Thoracic aorta (tissue), 2 donors: ENCODE measurements at places on chromosomes 1 and 21.

GRCh38 chr21:29418813-29419212 is 120.1 kb downstream of the BACH1 start:
- no peak for DNase-seq

DNA sequence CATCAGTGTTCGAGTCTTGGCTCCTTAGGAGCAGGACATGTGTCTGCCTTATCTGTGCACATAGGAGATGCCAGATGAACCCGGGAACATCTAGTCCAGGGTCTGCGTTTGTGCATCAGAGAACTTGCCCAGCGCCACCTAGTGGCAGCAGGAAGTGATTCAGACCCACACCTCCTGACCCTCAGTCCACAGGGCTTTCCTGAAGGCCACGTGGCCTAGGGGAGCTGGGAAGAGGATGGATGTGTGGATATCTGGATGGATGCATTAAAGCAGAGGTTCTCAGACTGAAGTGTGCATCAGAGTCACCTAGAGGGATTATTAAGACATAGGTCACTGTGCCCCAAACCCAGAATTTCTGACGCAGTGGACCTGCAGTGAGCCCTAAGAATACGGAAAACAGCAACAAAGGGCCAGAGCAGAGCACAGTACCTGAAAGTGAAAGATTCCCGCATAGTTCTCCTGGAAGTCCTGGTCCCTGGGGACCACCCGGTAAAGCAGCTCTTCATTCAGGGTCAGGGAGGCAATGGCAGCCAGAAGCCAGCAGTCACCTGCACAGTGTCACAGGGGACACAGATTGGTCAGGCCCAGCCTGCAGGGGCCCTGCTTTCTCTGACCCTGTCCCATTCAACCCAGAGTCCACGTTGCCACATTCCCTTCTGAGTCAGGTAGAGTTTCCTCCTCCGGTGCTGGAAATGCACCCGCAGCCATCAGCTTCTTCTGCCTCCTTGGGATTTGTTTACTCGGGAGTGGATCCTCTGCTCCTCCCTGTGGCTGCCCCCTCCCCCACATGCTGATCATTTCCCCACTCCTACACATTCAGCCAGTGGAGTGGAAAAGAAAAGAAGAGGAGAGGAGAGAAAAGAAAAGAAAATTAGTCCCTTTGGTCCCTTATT is 37.0 kb downstream of the CAPN8 start:
- no peak for DNase-seq

DNA sequence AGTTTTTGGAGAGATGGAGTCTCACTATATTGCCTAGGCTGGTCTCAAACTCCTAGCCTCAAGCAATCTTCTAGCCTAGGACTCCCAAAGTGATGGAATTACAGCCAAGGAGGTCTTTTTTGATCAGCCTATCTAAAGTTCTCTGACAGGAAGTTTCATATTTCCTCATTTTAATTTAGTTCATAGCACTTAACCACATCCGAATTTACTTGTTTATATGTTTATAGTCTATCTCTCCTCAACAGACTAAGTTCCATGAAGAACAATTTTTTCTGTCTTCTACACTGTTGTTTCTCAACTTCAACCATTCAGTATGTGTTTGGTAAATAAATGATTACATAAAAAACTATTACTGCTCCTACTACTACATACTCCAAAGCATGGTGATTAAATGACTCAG is 47.9 kb downstream of the GON4L start:
- no peak for DNase-seq

DNA sequence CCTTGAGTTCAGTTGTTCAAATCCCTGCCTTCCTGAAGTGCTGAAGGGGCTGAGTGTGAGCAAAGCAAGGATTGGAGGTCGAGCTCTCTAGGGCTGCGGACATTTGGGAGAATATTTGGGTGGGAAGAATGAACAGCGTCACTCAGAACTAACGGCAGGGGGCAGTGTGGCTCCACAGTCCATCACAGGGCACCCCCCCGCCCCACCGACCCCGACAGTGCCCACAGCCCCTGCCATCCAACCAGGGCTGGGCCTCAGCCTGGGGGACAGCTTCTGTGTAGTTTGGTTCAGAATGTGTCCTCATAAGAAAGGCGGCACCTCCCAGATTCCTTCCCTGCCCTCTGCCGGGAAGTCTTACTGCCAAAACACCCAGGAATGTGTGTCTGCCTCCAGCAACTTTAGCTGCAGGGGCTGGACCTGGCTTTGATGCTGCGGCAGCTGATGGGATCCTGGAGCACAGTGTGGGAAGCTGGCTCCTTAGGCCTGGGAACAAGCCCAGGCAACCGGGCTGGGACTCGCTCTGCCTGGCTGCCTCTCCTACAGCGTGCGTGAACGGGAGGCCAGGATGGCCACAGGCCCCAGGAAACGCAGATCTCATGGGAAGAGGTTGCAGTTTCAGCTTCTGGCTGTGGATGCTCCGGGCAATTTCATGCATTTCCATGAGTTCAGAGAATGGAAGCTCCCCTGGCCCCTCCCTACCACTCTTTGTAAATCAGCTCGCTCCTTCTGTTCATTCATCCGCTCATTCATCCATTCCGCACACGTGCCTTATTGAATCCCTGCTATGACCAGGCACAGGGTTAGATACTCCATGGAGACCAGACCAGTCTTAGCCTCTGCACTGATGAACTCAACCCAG is 104.9 kb upstream of the TMPRSS2 start:
- peak; percentile 80 for DNase-seq

- DNase-seq = no peak
These were observed 3.5 kb downstream of the IGSF9 start for GRCh38 chr1:159941591-159942560.

DNA sequence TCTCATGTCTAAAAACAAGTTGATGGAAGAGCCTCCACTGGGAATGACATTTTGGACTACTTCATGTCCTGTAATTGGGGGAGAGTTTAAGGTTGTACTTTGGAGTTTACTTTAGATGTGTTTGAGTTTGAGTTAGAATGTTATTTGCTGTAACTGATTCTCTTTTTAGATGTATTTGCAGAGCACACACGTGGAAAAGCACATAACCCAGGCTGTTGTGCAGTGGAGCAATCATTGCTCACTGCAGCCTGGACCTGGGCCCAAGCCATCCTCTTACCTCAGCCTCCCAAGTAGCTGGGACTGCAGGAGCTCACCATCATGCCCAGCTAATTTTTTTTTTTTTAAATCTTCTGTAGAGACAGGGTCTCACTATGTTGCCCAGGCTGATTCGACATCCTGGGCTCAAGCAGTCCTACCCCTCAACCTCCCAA is 36.7 kb upstream of the SH3D21 start:
- no peak for DNase-seq

DNA sequence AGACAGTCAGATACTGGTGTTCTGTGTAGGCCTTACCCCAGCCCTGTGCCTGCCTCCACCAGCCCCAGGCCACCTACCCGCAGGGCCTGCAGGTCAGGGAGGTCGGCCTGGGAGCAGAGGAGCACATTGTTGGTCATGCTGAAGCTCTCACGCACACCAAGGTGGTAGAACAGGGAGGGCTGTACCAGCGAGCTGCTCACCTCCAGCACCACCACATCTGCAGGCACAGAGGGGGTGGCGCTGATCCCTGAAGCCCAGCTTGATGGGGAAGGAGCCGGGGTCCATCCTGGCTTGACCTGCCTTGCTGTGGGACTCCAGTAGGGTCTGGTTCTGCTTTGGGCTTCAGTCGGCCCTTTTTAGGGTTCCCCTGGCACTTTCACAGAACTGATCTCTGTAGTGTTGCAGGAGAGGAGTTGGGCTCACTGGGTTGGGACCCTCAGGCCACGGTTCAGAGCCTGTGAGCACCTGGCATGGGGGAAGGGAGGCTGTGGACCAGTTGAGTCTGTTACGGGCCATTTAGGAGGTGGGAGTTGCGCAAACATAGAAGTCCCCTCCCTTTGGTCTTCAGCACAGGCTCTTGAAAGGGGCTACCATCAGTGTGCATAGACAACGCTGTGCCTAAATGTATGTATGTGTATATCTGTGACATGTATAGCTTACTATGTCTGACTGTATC is 1.9 kb downstream of the MAP3K6 start:
- DNase-seq = no peak

DNA sequence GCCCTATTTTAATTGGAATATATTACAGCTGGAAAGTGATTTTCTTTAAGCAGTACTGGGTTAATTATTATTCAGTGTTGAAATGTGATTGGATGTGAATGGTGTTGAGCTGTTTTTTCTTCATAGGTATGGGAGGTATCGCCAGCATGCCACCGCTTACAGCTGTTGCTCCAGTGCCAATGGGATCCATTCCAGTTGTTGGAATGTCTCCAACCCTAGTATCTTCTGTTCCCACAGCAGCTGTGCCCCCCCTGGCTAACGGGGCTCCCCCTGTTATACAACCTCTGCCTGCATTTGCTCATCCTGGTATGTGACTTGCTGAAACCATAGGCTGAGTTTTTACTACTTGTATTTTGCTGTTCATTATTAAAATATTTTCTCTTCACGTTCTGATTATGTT is 107.7 kb downstream of the ITSN1 start:
- no peak for DNase-seq

DNA sequence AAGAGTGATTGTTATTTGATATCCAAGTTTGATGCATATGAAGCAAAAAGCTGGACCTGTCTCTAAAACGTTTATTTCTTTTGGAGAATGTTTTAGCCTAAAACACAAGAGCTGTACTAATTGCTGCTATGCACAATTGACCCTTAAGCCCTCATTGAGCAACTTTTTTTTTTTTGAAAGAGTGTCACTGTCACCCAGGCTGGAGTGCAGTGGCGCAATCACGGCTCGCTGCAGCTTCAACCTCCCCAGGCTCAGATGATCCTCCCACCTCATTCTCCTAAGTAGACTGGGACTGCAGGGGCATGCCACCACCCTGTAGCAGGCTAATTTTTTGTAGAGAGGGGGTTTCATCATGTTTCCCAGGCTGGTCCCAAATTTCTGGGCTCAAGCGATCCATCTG is 129.1 kb downstream of the PIK3R3 start:
- no peak for DNase-seq

DNA sequence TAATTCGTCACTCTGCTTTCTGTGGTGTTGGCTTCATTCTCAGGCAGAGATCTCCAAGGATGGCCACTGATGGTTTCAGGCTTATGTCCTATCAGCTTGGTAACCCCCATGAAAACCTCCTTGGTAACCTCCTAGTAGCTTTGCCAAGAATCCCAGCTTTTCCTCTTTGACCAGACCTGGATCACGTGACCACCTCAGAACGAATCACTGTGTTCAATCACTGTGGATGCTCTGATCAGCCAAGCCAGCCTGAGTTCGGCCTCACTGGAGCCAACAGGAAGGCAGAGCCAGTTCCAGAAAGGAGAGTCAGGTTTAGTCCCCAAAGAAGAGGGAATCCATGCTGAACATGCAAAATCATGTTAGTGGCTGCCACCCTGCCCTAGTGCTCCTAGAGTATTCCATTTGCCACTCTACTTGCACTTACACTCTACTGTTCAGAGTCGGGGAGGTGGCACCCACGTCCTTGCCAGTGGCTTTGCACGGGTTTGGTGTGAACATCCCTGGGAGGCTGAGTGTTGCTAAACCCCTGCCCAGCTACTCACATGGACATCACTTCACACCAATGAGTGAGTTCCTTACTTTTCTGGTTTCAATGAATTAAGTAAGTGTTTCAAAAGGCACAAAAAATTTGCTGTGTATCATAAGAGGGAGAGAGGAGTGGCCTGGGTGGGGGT is 33.5 kb upstream of the SSBP3 start:
- no peak for DNase-seq

DNA sequence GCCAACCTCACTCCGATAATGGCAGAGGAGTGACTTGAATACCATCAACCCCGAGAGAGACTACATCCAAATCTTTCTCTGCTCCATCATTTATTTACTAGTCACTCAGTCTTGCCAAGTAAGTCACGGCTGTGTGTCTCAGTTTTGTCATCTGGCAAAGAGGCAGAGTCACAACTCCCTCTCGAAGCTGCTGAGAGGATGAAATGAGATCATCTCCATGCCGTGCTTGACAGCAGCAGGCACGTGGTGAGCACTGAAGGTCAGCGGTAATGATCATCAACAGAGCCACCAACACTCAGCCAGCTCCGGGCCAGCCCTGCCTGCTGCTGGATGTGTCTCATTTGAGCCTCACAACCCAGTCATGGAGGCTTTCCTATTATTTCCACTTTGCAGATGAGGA is 19.9 kb downstream of the ALDH4A1 start:
- DNase-seq = no peak

GRCh38 chr1:61362351-61362750 is 280.0 kb downstream of the NFIA start:
- no peak for DNase-seq

DNA sequence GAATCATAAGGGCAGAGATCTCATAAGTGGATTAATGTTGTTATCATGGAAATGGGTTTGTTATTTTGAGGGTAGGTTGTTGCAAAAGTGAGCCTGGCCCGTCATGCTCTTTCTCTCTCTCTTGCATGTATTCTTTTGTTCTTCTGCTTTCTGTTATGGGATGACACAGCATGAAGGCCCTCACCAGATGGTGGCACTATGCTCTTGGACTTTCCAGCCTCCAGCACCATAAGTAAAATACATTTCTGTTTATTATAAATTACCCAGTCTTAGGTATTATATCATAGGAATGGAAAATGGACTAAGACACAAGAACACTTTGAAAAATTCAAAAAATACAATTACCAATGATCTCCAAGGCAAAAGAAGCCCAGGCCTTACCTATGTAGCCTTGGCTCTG is 676.1 kb downstream of the PTPRU start:
- no peak for DNase-seq

GRCh38 chr1:197173571-197174507 is 27.4 kb upstream of the ASPM start:
- no peak for DNase-seq

DNA sequence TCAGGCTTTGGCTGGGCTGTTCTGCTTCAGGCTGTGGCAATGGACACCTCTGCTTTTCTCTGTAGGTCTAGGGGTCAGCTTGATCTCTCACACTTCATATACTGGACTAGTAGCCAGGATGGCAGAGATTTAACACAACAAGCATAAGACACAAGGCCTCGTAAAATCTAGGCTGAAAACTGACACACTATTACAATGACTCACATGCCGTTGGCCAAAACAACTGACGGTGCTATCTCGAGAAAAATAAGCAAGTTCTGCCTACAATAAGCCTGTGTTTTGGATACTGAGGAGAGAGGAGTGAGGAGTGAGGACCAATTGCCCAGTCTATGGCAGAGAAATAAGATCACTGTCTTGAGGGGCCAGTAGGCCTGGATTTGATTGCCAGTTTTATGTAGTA is 840.7 kb upstream of the ADAMTS5 start:
- DNase-seq = no peak

- no peak for DNase-seq
These were observed 81.4 kb downstream of the SMYD2 start for GRCh38 chr1:214362188-214362882.

DNA sequence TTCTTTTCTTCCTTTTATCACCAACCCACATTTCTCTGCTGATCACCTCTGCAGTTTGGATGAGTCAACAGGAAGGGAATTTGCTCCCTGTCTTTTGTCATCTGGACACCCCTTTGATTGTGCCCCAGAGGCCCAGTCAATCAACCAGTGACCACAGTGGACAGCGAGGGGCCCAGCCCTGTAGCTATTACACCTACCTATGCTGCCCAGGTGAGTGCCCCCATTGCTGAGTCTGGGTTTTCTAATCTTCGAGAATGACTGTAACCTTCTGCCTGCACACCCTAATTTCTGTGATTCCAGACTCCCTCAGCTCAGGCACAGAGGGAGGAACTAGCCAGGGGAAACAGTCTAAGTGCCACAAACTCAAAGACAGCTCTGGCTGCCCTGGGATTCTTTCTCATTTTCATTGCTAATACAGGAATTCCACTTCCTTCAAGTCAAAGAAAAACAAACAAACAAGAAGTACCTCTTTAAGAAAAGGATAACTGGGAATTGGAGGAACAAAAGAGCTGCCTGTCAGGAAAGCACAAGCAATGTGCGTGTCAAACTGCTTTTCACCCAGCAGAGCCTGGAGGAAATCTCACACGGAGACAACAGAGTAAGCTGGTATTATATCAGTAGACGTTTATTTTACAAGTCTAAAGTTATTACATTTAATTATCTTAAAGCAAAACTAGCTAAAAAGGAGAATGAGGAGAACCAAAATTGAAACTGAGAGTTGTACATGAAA is 311.1 kb downstream of the AJAP1 start:
- DNase-seq = no peak
